Neural progenitor cell (in vitro differentiated cells): ENCODE measurements at places on chromosomes 7 and 10. TPM values are rescaled to one million over a fixed set of nuclear protein-coding genes. Genes with fewer than 3 reads are reported as not detected.

GRCh38 chr7:159013181-159013690 lies 131.4 kb downstream of the VIPR2 start:
- no peak for DNase-seq

- no peak for DNase-seq
Measured at GRCh38 chr10:43814663-43815062, 166.0 kb upstream of the ZNF32 start.

The CALML5 gene
- total RNA-seq, result not detected in 2 replicates

DNA sequence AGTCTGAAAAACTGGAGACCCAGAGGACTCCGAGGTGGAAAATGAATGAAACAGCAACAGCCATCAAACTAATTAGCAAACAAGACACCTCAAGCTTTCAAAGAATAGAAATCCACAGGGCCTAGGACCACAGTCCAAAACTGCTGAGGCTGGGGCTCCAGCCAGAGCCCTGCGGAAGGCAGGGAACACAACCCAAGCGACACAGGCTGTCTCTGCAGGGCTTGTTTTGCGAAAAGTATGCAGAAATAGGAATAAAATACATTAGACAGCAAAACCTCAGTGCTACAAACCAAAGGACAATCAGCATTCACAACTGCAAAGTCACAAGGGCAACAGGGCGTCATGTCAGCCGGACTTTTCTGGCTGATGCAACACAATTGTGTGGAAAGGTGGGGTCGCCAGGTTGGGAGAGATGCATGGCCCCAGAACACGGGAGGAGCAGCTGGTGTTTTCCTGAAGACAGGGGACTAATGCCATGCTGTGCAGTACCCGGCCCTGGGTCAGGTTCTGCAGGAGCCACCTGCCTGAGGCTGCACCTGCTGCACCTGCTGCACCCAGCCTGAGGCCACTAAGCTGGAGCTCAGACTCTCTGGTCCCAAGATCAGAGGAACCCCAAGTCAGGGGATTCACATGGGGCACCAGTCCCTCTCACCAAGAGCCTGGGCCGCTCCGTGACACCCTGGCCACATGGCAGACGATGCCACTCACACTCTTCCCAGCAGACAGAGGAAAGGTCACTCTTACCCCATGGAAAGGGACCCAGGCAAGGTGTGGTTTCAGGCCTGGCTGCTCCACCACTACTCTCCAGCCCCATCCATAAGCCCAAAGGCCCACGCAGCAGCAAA lies 74.2 kb downstream of the MAD1L1 start:
- no peak for DNase-seq

DNA sequence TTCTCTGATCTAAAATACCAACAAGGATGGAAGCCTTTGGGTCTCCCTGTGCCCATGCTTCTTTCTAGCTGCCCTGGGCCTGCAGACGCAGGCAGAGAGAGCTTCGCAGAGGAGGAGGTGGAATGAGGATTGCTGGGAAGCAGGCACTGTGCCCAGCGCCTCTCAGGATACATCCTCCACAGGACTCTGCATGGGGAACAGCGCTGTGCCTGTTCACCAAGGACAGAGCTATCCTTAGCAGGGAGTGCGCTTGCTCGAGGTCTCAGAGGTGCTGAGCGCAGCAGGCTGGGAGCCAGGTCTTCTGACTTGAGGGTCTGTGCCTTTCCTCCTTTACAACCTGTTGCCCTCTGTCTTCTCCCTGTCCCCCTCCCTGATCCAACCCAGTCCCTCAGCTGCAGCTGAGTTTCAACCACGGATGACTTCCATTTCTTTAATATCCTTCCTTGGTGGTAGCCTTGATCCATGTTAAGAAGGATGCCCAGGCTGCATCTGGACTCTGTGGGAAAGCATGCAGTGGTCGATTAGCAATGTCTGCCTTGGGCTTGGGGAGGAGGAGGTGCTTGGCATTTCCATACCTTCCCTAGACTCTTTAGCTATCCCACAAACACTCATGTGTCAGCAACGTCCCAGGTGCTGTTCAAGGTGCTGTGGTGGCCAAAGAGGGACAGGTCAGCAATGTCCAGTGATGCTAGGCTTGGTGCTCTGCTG lies 219.6 kb upstream of the GPR26 start:
- no peak for DNase-seq

GRCh38 chr10:93346108-93346507 lies 136.0 kb downstream of the MYOF start:
- no peak for DNase-seq

GRCh38 chr7:83608716-83609115 lies 40.2 kb downstream of the SEMA3E start:
- no peak for DNase-seq

DNA sequence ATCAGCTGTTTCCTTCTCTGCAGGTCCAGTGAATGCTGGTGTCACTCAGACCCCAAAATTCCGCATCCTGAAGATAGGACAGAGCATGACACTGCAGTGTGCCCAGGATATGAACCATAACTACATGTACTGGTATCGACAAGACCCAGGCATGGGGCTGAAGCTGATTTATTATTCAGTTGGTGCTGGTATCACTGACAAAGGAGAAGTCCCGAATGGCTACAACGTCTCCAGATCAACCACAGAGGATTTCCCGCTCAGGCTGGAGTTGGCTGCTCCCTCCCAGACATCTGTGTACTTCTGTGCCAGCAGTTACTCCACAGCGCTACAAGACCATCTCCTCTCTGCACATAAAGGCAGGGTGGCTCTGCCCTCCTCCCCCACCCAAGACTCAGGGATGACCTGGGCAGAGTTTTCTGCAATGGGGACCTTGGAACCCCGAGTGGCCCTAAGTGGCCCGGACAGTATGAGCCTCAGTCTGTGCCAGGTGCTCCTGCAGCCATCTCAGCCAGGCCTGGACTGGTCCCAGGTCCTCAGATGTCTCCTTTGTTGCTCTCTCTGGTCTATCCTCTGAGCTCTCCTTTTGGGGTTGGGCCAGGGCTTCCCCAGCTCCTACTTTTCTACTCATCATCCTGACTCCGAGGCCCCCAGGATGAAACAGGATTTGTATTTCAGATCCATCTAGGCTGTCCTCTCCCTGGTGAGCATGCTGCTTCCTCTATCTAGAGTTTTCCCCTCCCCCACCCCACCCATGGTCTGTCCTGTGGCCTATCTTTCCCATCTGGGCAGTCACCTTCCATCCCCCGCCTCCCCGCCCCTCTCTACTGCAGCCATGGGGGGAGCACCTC lies 212.1 kb upstream of the PRSS58 start:
- DNase-seq, result no peak

- no peak for DNase-seq
Measured at GRCh38 chr7:116653204-116653603, 18.8 kb upstream of the MET start.

The ITGB8 gene
- total RNA-seq, result 3.0 and 5.3 TPM in 2 replicates
